ENCODE measurements at places on chromosomes 13 and 19.

- peak; percentile 90 for DNase-seq
Observed at GRCh38 chr19:51651216-51651846, 4.7 kb upstream of the SIGLEC14 start.

DNA sequence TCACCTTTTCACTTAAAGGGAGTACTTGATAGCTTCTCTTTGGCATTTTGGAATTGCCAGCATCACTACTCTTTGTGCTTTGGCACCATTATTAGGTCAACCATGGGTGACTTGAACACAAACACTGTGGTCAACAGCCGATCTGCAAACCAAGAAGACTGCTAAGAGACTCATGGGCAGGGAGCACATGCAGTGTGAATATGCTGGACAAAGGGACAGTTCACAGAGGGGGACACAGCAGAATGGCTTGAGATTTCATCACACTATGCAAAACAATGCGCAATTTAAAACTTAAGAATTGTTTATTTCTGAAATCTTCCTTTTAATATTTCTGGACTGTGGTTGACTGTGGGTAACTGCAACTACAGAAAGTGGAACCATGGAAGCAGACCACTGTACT, 64.4 kb downstream of the LMO7 start:
- no peak for DNase-seq

DNA sequence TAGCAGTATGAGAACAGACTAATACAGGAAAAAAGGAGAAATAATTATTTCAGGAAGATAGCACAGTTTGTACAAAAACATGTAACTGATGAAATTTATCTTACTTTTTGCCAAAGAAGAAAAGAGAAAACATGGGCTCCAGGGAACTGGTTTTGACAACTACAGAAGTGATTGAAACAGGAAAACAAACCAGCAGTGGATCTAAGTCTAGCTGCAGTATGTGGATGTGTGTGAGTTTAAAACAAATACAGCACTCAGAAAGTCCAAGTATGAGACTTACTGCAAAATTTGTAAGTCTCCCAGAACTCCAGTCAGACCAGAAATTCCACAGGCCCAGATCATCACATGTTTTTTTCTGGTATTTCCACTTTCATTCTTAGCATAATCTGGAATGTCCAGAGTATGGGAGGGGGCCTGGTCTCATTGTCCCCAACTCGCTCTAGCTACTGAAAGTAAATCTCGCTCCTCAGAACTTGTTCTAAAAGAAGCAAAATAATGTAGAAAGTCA, 259.5 kb downstream of the NHLRC3 start:
- DNase-seq = no peak

DNA sequence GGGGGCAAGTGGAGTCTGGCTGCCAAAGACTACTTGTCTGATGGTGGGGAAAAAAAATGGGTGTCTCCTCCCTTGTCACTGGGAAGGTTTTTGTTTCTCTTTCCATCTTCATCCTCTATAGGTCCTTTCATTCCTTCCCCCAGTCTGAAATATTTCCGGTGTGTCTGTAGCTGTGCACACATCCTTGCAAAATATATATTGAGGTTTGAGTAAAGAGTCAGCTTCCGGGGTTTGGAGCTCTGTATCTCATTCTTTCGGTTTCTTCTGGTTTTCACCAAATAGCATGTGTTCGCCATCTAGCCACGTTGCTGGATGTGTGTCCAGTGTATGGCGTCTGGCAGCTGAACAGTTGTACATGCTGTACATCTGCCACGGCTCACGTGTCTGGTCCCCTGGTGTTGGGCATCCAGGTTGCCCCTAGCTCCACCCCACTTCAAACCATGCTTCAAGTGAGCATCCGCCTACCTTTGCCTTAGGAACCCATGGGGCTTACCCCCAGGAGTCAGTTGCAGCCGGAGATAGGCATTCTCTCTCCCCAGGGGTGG, 142.2 kb downstream of the SIPA1L3 start:
- DNase-seq = peak; percentile 79

- no peak for DNase-seq
Observed at GRCh38 chr13:87078947-87079795, 592.0 kb upstream of the SLITRK5 start.

DNA sequence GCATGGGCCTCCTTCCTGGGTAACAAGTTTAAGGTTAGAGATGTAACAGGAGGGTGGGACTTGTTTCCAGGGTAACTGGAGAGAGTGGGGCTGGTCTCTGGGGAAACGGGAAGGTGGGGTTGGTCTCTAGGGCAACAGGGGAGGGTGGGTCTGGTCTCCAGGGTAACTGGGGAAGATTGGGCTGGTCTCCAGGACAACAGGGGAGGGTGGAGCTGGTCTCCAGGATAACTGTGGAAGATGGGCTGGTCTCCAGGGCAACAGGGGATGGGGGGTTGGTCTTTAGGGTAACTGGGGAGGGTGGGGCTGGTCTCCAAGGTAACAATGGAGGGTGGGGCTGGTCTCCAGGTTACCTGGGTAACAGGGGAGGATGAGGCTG, 36.5 kb downstream of the SPTBN4 start:
- DNase-seq = no peak

- DNase-seq = no peak
Observed at GRCh38 chr19:32450217-32450616, 44.6 kb downstream of the DPY19L3 start.
